ENCODE measurements at places on chromosomes 4 and X. TPM values are rescaled to one million over a fixed set of nuclear protein-coding genes. Genes with fewer than 3 reads are reported as not detected.
A peak's percentile ranks its signal among the peaks of the same experiment; 100 is the strongest.

SLC9B1 gene
- 0.47 TPM for total RNA-seq

RTL3 gene
- total RNA-seq: not detected

TMSB15A gene
- total RNA-seq: not detected

SORBS2 gene
- total RNA-seq: not detected

GABRE gene
- total RNA-seq: not detected

CNKSR2 gene
- 7.1 TPM for total RNA-seq

SPANXN4 gene
- total RNA-seq: not detected

CXorf49 gene
- not detected for total RNA-seq

GPR119 gene
- not detected for total RNA-seq

NPY2R gene
- total RNA-seq: not detected

ETDA gene
- total RNA-seq: not detected

DNA sequence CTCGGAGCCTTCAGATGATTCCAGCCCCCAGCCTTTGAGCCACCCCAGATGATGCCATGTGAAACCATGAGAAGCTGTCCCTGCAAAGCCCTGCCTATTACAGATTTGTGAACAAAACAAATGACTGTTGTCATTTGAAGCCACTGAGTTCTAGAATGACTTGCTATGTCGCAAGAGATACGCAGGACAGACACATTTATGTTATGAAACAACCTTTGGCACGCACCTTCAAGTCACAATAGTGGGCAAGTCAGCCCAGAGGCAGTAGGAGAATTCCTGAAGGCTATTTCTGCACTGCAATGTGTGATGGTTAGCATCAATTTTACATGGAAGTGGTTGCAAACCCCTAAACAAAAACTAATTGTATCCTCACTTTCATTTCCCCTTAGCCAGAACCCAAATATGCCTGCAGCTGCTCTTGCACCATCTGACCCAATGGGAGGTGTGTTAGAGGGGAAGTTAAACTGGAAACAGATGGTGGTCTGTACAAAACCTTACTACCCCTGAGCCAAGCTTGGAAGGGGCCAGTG lies 174.4 kb upstream of the ATP6AP2 start:
- no peak overlapping the region for H3K27ac ChIP-seq
- H3K4me3 ChIP-seq: no peak overlapping the region
- H3K4me1 ChIP-seq: no peaks in the 10 kb centered on the region

- H3K4me1 ChIP-seq: no peaks in the 10 kb centered on the region
- no peaks in the 10 kb centered on the region for H3K27me3 ChIP-seq
- H3K36me3 ChIP-seq: no peaks in the 10 kb centered on the region
- no peak overlapping the region for H3K27ac ChIP-seq
- no peak overlapping the region for H3K4me3 ChIP-seq
Observed at GRCh38 chr4:140806163-140806562, 50.0 kb upstream of the TBC1D9 start.

DNA sequence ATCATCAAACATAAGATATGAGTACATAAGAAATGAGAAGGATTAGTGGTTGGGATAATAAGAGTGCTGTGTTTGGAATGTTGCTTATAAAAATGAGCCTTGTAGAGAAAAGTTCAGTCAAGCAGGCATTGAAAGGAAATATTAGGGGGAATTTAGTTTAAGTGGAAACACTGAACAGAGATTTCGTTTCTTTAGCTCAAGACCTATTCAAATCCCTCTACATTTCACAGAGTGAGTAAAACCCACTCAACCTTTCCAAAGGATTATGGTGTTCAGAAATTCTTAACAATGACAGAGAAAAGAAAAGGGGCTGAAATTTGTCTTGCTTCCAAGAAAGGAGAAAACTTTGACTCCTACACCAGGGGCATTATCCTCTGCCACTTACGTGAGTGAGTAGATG lies 1072.4 kb upstream of the LCORL start:
- no peaks in the 10 kb centered on the region for H3K36me3 ChIP-seq
- no peaks in the 10 kb centered on the region for H3K4me1 ChIP-seq
- no peak overlapping the region for H3K4me3 ChIP-seq
- DNase-seq: no peak
- no peak overlapping the region for H3K27ac ChIP-seq

- H3K27ac ChIP-seq: no peak overlapping the region
- peaks cover 60% of the 10 kb centered on the region for H3K27me3 ChIP-seq
- peaks cover 27% of the 10 kb centered on the region for H3K4me1 ChIP-seq
Observed at GRCh38 chr4:41213625-41214135, 662 bp downstream of the APBB2 start.

- peaks cover 21% of the 10 kb centered on the region for H3K27me3 ChIP-seq
- no peak overlapping the region for H3K27ac ChIP-seq
- H3K4me3 ChIP-seq: no peak overlapping the region
- DNase-seq: no peak
Observed at GRCh38 chr4:100882661-100883060, 364.8 kb upstream of the EMCN start.

DNA sequence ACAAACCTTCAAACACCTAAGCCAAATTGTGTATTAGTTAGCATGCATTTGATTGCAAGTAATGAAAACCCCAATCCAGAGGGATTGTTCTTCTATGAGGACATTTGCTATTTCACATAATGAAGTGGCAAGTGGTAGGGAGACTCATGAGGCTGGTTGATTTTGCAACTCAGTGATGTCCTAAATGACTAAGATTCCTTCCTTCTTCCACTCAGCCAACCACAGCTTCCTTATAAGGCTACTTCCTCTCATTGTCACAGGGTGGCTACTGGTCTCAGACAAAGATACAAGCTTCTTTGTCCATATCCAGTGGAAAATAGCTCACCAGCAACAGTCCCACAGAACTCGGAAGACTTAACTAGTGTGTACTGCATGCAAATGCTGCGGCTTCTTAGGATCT lies 5.3 kb upstream of the OTC start:
- H3K27ac ChIP-seq: no peak overlapping the region
- no peak for DNase-seq
- H3K4me1 ChIP-seq: no peaks in the 10 kb centered on the region
- H3K4me3 ChIP-seq: no peak overlapping the region
- peaks cover 6% of the 10 kb centered on the region for H3K27me3 ChIP-seq

GRCh38 chr4:153638999-153639398 lies 45.1 kb upstream of the TLR2 start:
- H3K36me3 ChIP-seq: peaks cover 31% of the 10 kb centered on the region
- H3K4me3 ChIP-seq: no peak overlapping the region
- no peak overlapping the region for H3K27ac ChIP-seq

- no peaks in the 10 kb centered on the region for H3K36me3 ChIP-seq
- H3K4me3 ChIP-seq: no peak overlapping the region
- peaks cover 9% of the 10 kb centered on the region for H3K4me1 ChIP-seq
- peaks cover 41% of the 10 kb centered on the region for H3K27me3 ChIP-seq
- no peak overlapping the region for H3K27ac ChIP-seq
Observed at GRCh38 chr4:55553441-55554201, 6.9 kb upstream of the CLOCK start.

DNA sequence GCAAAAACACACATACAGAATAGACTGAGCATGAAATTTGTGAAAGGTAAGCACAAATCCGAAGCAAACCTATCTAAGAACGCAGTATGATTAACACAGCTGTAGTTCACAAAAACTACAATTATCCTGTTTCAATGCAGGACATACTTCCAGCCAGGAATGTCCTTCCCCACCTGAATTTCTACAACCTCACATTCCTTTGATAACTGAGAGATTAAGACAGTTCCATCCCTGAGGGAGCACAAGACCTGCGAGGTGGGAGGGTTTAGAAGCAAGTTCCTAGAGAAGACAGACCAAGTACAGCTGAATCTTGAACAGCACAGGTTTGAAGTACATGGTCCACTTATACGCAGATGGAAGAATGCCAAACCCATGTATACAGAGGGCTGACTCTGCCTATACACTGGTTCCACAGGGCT lies 10.6 kb downstream of the ABCG2 start:
- DNase-seq: no peak
- no peak overlapping the region for H3K27ac ChIP-seq
- no peaks in the 10 kb centered on the region for H3K36me3 ChIP-seq
- H3K27me3 ChIP-seq: peaks cover 11% of the 10 kb centered on the region

DNA sequence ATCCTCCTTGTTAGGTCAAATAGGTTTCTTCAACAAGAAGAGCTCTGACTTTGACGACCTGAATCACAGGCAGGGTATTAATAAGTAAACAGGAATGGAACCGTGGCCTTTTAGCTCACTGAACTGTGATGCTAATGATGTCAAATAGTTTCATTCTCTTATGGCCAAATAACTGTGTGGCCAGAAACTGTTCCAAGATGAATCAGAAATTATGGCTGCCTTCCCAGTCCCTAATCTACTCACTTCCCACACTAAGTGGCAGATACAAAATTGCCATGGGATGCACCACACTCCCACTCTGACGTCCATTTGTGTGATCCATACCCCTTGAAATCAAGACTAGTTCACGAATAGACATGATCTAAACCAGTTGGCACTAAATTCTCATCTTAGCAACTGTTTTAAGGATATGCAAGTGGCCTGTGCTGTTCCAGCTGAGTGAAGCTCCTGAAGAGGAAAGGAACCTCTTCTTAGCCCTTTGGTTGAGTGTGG lies 455.4 kb downstream of the IL15 start:
- no peak overlapping the region for H3K4me3 ChIP-seq
- H3K27me3 ChIP-seq: no peaks in the 10 kb centered on the region
- DNase-seq: no peak
- no peak overlapping the region for H3K27ac ChIP-seq
- H3K36me3 ChIP-seq: peaks cover 14% of the 10 kb centered on the region

- H3K36me3 ChIP-seq: peaks cover 8% of the 10 kb centered on the region
- no peak overlapping the region for H3K4me3 ChIP-seq
- H3K4me1 ChIP-seq: no peaks in the 10 kb centered on the region
- no peaks in the 10 kb centered on the region for H3K27me3 ChIP-seq
- H3K27ac ChIP-seq: no peak overlapping the region
Observed at GRCh38 chrX:136211766-136212556, 39.2 kb downstream of the MAP7D3 start.

- H3K4me1 ChIP-seq: no peaks in the 10 kb centered on the region
- no peaks in the 10 kb centered on the region for H3K36me3 ChIP-seq
- no peak overlapping the region for H3K4me3 ChIP-seq
- no peak for DNase-seq
Observed at GRCh38 chrX:69079268-69079667, 86.0 kb downstream of the PJA1 start.

DNA sequence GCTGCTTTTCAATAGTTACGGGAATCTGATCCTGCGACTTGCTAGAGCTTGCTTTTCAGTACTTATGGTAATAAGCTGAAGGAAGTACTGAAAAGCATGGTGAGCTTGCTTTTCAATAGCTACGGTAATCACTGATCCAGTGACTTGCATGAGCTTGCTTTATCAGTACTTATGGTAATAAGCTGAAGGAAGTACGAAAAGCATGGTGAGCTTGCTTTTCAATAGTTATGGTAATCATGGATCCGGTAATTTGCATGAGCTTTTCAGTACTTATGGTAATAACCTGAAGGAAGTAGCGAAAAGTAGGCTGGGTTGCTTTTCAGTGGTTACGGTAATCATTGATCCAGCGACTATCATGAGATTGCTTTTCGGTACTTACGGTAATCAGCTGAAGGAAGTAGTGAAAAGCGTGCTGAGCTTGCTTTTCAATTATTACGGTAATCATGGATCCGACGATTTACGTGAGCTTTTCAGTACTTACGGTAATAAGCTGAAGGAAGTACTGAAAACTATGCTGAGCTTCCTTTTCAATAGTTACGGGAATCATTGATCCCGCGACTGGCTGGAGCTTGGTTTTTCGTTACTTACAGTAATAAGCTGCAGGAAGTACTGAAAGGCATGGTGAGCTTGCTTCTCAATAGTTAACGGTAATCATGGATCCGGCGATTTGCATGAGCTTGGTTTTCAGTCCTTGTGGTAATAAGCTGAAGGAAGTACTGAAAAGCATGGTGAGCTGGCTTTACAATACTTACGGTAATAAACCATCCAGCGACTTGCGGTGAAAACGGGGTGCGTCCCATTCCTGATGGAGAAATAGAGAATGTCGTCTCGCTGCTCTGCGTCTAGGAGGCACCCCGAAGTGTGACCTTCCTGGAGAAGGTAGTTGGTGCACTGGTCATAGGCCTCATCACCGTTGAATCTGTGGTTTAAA lies 6.5 kb downstream of the CRLF2 start:
- peak overlapping the region; percentile 77 for H3K4me3 ChIP-seq
- peak overlapping the region; percentile 35 for H3K27ac ChIP-seq
- H3K36me3 ChIP-seq: peaks cover 11% of the 10 kb centered on the region
- peak; percentile 82 for DNase-seq
- peaks cover 2% of the 10 kb centered on the region for H3K27me3 ChIP-seq

- H3K27ac ChIP-seq: no peak overlapping the region
- no peak for DNase-seq
- H3K4me1 ChIP-seq: peaks cover 20% of the 10 kb centered on the region
Observed at GRCh38 chr4:119629142-119629471, 503 bp upstream of the PDE5A start.

DNA sequence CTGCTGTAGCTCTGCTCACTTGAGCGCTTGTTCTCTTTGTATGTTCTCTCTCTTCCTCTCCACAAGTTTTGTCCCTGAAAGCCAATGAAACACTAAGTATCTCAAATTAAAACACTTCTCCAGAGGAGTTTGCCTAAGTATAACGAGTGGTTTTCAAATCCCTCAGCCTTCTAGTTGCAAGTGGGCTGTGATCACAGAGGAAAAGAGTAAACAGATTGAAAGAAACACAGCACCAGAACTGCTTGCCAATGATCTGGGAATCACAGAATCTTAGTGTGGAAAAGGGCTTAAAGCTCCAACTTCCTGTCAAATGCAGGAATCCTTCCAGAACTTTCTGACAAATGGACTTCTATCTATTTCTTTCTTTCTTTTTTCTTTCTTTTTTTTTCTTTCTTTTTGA lies 4.8 kb upstream of the PRSS12 start:
- no peak overlapping the region for H3K4me3 ChIP-seq
- no peak for DNase-seq
- no peaks in the 10 kb centered on the region for H3K36me3 ChIP-seq
- no peak overlapping the region for H3K27ac ChIP-seq

DNA sequence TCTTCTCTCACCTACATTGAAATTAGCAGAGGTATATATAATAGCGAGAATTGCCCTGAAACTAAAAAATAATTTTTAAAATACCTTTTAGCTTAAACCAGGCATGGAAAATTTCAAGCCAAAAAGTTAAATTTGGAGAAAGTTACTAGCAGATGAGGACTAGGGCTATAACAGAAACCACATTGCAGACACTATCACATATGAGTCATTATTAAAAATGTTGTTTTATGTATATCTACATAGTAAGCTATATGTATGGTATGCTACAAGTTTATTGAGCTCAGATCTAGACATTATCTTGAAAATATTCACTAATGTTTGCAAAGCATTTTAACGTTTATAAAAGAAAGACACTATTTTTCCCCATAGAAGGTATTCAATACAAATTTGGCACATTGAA lies 147.8 kb downstream of the PAPSS1 start:
- no peak for DNase-seq
- H3K4me1 ChIP-seq: no peaks in the 10 kb centered on the region
- no peak overlapping the region for H3K4me3 ChIP-seq
- peaks cover 3% of the 10 kb centered on the region for H3K27me3 ChIP-seq
- no peaks in the 10 kb centered on the region for H3K36me3 ChIP-seq

- no peaks in the 10 kb centered on the region for H3K27me3 ChIP-seq
- no peak overlapping the region for H3K27ac ChIP-seq
- peak; percentile 40 for DNase-seq
Observed at GRCh38 chr4:184246426-184246825, 28.8 kb upstream of the ENPP6 start.

DNA sequence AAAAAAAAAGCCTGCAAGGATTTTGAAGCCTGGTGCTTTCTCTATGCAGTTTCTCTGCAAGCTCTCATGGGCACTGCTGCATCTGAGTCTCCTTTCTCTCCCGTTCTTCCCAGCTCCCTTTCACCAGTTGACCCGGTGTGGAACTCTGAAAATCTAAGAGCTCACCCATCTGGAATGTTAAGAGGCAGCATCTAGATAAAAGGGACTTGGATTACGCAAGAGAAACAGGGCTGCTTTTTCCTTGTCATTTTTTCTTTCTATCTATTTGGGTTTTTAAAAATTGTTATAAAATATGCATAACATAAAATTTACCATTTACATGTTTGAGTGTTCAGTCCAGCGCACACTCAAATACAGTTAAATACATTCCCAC lies 95.2 kb upstream of the RPS6KA3 start:
- no peaks in the 10 kb centered on the region for H3K36me3 ChIP-seq
- no peak overlapping the region for H3K27ac ChIP-seq
- H3K27me3 ChIP-seq: no peaks in the 10 kb centered on the region
- H3K4me1 ChIP-seq: no peaks in the 10 kb centered on the region
